ENCODE measurements at places on chromosomes 1 and 21.

GRCh38 chr1:158003406-158003800, 10.0 kb downstream of the KIRREL1 start:
- DNase-seq: no peak

DNA sequence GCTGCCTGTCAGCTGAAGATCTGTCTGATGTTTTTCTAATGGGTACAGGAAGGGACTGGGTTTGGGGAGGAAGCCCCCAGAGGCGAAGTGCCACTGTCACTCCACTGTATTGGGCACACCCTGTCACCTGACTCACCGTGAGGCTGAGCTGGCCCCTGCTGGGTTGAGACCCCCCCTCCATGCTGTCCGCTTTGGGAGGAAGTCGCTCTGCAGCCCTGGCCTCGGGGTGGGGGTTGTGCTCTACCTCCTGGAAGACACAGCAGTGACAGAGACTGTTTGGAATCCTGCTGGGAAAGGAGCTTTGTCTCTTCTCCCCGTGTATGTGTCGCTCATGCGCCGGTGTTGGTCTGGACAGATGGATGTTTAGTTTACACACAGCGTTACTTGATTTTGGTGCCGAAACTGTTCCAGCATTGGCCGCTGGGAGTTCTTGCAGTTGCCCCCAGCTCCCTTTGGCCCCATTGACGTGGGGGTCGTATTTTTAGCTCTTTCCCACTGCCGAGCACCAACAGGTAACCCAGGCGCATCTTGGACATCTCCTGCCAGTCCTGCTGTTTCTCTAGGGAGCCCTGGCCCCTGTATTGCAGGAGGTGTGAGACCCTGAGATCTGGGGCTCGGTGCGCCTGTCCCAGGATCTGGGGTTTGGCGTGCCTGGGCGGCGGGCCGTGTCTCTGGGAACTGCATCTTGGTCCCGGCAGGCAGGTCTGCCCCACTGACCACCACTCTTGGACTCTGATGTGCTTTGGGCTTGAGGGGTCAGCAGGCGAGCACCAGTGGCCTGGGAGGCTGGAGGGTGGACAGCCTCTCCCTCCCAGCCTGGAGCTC, 30.3 kb downstream of the SLX9 start:
- DNase-seq: peak; percentile 55

GRCh38 chr1:223756806-223757700, 44.7 kb downstream of the CAPN2 start:
- no peak for DNase-seq

DNA sequence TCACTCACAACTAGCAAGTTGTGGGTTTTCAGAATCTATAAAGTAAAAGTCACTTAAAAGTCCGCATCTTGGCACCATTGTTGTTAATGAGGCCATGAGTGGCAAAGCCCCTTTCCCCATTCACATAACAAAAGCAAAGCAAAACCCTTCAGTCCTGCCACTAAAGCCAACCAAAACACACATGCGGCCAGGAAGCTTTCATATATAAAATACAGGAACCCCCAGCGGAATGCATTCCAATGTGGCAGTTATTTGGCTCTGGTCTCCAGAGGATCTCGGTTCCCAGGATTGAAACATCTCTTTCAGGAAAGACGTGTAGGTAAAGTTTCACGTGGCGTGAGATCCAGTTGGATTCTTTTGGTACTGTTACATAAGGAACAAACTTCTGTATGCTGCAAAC, 2.5 kb upstream of the LBR start:
- DNase-seq: no peak

GRCh38 chr1:12275370-12275769, 45.5 kb downstream of the VPS13D start:
- DNase-seq: peak; percentile 51

DNA sequence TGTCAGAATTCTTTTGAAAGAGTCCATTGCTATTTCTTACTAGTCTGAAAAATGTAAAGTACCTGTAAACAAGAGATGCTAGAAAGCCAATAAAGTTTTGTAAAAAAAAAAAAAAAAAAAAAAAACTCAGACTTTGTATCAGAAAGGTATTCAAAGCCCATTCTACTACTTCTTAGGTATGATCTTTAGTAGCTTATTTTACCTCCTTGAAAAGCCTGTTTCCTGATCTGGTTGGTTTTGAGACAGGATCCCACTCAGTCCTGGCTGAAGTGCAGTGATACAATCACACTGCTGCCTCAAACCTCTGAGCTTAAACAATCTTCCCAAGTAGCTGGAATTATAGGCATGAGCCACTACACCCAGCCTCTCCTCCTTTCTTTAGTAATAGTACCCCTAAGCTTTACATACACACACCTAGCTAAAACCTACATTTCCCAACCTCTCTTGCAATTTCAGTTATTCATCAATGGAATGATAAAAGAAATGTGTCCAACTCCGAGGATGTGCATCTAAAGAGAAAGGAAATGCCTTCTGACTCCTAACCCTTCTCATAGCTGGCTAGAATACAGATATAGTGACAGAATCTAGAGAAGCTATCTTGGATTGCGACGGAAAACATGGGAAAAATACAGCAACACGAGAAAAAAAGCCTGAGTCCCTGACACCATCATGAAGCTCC, 30.6 kb downstream of the EPS15 start:
- DNase-seq: peak; percentile 22

GRCh38 chr1:67874501-67875111, 41.3 kb upstream of the GNG12 start:
- peak; percentile 98 for DNase-seq

GRCh38 chr1:211589782-211590721, 11.1 kb upstream of the SLC30A1 start:
- peak; percentile 84 for DNase-seq

DNA sequence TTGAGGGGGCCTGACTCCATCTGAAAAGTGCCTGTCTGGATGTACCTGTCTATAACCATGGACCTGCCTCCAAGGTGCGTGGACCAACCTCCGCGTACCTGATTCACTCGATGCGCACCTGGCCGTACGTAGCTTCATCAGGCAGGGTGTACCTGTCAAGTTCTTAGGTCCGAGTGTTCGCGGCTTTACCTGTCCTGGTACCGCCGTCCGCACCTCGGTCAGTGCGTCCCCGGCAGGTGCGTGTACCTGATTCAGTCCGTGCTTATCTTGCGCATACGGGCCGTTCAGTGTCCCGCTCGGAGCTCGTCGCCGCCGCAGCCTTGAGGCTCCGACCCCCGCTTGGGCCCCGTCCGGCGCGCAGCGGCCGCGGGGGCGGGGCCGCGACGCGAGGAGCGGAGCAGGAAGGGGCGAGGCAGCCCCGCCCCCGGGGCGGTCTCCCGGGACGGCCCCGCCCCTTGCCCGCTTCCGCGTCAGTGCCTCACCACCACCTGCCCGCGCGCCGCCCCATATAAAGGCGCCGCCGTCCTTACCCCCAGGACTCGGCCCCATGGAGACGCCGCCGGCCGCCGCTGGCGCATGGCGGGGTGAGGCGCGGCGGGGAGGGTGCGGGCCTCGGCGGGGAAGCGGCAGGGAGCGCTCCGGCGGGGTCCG, at the start of gene ZC3H12A:
Gene ZC3H12A, plus strand, starts transcription at position 535 of the 651 bp plus-strand sequence. CDS start 917 bp downstream, outside the sequence.
- peak; percentile 87 for DNase-seq

- DNase-seq: peak; percentile 89
These were observed at the start of gene LAMTOR5 for GRCh38 chr1:110407260-110408210. TSS of gene LAMTOR5 (minus strand) at chr1:110407694. CDS start at chr1:110407620, 74 bp downstream.

- DNase-seq: peak; percentile 73
These were observed 5.8 kb downstream of the ATP1B1 start for GRCh38 chr1:169112241-169112640.

DNA sequence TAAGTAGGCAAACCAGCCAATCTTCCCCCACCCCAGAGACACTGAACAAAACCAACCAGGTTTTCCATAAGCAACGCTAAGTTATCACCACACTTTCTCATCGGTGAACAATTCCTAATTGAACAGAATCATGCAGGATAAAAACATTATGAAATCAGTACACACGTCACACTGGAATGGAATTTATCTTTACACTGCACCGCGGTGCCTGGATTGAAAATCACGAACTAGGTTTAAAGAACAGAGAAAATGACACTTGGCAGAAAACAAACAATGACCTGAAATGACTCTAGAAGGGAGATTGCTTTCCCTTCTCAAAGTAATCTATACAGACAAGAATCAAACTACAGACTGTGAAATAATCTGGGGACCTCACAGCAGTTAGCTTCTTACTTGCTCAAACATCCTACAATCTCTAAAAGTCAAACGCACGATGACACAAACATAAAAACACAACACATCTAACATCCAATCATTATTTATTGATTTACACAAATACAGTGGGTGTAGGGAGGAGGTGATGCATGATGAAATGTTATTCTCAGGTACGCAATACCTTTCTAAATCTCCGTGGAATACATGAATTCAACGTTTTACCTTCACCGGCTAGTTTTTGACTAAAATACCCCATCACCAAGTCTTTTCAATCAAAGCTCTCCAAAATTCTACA, 1.9 kb downstream of the EIF4G3 start:
- peak; percentile 84 for DNase-seq

DNA sequence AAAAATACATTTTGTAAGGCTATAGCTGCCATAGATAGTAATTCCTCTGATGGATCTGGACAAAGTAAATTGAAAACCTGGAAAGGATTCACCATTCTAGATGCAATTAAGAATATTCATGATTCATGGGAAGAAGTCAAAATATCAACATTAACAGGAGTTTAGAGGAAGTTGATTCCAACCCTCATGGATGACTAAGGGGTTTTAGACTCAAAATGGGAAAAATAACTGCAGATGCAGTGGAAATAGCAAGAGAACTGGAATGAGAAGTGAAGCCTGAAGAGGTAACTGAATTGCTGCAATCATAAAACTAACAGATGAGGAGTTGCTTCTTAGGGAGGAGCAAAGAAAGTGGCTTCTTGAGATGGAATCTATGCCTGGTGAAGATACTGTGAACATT, 230.8 kb downstream of the KCTD3 start:
- DNase-seq: peak; percentile 1

DNA sequence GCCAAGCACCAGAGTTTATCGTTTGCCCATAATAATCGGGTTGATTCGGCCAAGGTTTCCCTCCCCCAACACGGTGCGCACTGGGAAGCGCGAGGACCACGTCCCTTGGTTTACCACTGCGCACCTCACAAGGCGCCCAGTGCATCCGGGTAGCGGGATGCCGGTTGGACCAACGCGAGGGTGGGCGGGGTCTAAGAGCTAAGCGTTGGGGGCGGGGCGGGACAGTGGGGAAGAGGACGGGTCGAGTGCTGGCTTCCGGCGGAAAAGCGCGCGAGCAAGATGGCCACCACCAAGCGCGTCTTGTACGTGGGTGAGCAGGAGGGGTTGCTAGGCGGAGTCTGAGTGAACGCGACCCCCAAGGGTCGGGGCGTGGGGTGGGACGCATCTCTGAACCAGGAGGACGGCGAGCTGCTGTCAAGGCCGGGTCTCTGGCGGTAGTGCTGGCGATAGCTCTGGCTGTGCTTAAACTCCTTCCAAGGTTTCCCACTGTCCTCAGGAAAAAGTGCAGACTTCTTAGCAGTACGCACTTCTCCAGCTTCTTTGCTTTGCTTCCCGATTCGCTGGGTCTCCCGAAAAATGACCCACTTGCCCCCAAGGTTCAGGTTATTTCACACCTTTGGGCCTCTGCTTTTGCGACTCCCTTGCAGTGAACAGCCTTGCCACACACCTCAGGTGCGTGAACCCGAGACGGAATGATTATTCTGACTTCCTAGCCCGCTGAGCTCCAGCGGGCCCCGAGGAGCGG, at the start of gene PPIE:
Gene PPIE, plus strand, starts transcription at position 261 of the 745 bp plus-strand sequence. Its CDS starts 19 bp downstream, at position 280.
- DNase-seq: peak; percentile 90

- no peak for DNase-seq
These were observed 1.6 kb downstream of the HOOK1 start for GRCh38 chr1:59816318-59816878.

DNA sequence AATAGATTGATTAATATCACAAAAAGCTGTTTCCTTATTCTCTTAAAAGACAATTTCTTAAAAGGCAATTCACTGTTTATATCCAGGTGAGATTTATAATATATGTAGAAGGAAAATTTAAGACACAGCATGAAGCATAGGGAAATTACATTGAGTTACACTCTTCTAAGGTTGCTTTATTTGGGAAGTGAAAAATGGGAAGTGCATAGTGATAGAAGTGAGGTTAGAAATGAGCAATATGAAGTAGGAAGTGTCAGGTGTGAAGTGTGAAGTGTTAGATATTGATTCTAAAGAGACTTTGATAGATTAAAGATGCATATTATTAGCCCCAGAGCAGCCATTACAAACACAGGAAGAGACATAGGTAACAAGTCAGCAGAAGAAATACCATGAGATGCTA, 40.3 kb downstream of the FH start:
- DNase-seq: no peak

DNA sequence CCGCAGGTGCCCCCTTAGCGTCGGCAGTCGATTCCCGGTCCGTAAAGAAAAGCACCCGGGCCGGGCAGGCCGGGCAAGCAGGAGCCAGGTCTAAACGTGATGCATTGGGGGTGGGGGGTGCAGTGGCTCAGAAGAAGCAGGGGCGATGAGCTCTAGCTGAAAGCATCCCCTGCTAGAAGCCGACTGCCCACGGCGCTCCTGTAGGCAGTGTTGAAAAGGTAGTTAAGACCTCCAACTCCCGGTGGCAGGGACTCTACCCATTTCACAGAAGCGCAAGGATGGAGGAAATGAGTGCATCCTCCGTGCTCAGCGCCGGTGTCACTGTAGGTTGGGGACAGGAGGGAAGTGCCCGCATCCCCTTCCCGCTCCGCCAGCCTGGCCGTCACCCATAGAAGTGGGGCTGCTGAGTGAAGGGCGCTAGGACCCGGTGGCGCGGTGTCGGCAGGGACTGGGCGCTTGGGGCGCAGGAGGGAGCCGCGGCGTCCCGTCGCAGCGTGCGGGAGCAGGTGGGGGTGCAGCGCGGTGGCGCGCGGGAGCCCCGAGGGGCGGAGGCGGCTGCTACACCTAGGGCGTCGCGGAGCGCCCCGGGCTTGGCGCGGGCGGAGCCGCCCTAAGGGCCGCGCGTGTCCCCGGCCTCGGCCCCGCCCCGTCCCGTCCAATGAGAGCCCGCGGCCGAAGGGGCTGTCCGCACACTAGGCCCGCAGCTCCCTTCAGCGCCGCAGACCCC, at the start of gene WNT2B:
Gene WNT2B, plus strand, starts transcription at position 688 of the 727 bp plus-strand sequence. CDS start 298 bp downstream, outside the sequence.
- DNase-seq: no peak

DNA sequence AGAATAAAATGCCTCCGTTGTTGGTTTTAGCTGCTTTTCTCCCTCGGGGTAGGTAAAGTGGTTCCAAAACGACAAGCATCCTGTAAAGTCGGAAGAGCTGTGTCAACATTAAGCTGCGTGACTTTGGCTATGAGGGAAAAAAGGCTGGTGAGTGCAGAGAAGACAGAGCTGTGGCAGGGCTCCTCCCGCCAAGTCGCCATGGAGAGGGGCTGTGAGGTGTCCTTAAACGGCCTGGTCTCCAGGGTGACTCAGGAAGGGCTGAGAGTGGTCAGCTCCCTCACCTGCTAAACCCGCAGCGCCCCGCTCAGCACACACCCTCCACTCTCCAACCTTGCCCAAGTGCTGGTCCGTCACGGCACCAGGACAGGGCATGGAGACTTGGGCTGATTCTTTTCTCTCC, 91.6 kb upstream of the SAMD11 start:
- no peak for DNase-seq

DNA sequence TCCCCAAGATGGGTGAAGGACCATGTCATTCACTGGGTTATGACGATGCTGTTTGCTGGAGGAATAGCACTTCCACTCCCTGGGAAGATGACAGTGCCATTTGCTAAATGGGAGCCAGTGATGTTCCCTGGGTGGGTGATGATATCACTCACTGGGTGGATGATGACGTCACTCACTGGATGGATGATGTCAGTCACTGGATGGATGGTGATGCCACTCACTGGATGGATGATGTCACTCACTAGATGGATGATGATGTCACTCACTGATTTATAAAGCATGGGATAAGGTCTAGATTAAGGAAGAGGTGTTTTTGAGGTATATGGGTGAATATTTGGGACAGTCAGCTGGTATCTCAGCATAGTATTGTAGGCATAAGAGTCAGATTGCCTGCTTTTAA, 457.2 kb downstream of the AJAP1 start:
- DNase-seq: no peak

GRCh38 chr1:68633141-68633919, 136.4 kb upstream of the DEPDC1 start:
- DNase-seq: no peak

All from iris pigment epithelial cell (primary cell).